ENCODE measurements at places on chromosomes 12 and 14.

- DNase-seq = no peak
Observed at GRCh38 chr14:100296106-100296651, 10.1 kb downstream of the SLC25A29 start.

GRCh38 chr14:41521891-41522290 is 84.8 kb upstream of the LRFN5 start:
- DNase-seq = no peak

DNA sequence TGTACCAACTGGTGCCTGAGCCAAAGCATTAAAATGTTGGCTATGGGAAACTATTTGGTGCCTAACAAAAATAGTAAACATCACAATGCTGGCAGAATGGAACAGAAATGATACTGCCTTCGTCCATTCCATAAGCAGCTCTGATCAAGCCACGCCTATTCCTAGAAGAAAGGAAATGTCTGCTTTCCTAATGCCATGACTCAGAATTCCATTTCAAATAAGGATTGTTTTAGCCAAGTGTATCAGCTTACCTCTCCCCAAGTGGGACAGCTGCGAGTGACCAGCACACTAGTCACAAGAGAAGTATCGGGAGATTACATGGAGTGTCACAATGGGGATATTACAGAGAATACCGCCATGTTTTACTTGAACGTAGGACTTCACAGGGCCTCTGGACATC is 38.7 kb downstream of the GLT8D2 start:
- peak; percentile 71 for DNase-seq

DNA sequence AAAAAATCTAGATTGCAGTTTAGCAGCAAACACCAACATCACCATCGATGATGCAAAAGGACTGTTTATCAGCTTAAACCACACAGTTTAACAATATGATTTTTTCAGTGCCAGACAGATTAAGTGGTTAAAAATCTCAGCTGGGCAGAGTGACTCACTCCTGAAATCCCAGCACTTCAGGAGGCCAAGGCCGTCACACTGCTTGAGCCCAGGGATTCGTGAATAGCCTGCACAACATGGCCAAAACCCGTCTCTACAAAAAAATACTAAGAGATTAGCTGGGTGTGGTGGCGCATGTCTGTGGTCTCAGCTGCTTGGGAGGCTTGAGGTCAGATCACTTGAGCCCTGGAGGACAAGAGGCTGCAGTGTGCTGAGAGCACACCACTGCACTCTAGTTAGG is 8.9 kb downstream of the RSRC2 start:
- no peak for DNase-seq

DNA sequence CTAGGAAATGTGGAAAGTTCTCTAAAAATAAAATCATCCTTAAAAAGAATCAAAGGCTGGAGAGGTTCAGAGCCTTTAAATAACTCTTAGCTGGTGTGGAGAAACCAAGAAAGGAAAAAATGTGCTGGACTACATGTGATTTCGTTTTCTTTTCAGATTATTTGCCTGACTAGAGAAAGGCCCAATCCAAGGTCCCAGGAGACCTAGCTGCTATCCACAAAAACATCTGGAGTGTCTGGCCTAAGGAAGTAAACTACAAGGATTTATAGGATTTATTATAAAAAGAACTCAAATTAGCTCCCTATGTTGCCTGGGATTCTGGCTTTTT is 774 bp upstream of the TMEM30B start:
- DNase-seq = no peak

DNA sequence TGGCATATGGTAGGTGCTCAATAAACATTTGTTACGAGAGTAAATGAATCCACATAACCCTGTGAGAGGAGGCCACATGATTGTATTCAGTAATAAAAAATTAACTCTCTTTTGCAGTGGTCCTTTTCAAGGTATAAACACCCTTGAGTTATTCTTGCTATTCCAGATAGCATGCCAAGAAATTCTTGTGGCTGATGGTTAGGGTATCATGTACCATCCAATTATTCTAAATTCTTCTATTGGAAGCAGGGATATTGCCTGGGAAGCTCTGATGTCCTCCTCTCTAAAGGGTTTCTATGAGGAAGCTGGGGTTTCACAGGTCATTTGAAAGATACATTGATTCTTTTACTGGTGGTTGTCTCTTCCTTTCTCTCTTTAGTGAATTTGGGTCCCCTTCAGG is 10.1 kb downstream of the AKAP6 start:
- DNase-seq = no peak

GRCh38 chr14:61376314-61376713 is 54.9 kb downstream of the PRKCH start:
- DNase-seq = no peak

GRCh38 chr12:59699421-59700152 is 103.8 kb downstream of the SLC16A7 start:
- DNase-seq = peak; percentile 25

DNA sequence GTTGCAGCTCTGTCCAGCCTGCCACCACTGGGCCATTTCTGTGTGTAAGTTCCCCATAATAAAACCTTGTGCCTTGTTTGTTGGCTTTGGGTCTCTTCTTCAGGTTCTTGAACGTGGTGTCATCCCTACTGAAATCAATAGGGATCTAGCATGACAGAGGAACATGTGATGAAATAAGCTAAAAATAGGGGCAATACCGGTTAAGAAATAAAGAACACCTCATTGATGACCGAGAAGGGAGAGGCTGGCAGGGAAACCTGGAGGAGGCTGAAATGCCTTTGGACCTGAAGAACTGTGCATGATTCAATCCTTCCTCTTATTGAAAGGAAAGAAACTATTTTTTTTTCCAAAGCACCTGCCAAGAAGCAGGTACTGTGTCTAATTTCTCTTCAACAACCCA is 172.3 kb downstream of the PPM1H start:
- DNase-seq = no peak

DNA sequence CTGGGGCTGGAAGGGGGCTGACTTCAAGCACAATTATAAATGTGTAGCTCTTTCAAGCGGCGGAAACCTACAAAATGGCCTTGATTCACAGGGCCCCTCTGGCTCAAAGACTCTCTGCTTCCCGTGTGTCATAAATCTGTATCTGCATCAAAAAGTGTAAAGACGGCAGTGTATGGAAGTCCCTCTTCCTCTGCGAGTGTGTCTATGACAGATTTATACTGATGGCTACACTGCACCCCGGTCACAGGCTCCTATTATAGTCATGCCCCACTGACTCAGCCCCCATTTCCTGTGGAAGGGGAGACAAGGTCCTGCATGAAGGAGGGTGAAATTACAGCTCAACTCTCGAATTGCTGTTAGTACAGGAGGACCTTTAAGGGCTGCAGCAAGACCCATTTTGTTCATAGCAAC is 68.6 kb downstream of the HMGA2 start:
- peak; percentile 29 for DNase-seq

DNA sequence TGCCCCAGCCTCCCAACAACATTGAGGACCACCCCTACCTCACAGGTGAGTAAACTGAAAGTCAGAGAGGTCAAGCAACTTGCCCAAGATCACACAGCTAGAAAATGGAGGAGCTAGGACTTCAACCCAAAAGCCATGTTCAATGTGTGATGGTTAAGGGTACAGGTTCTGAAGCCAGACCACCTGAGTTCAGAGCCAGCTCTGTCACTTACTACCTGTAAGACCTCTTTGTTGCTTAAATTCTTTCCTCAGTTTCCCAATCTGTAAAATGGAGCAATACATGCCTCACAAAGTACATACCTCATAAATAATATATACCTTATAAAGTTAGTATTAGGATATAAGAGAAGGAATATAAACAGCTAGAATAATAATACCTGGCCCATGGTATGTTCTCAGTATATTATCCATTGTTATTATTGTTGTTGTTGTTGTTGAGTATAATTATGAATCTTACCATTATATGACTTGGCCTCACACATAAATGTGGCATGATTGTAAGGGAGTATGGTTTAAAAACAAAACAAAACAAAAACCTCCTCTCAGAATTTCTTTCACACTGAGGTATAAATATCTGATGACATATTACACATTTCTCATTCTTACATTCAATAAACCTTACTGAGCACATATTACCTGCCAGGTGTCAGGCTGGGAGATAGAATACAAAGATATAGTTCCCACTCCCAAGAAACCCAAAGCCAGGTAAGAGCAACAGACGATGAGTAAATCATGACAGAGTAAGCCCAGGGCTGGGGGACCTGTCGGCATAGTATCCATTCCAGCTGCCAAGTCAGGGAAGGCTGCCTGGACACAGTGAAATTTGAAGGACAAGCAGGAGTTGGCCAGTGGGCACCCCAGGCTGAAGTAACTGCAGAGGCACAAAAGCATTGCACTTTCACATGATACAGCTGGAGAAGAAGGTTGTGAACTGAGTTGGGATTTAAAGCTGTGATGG is 19.6 kb downstream of the CMKLR1 start:
- DNase-seq = no peak

DNA sequence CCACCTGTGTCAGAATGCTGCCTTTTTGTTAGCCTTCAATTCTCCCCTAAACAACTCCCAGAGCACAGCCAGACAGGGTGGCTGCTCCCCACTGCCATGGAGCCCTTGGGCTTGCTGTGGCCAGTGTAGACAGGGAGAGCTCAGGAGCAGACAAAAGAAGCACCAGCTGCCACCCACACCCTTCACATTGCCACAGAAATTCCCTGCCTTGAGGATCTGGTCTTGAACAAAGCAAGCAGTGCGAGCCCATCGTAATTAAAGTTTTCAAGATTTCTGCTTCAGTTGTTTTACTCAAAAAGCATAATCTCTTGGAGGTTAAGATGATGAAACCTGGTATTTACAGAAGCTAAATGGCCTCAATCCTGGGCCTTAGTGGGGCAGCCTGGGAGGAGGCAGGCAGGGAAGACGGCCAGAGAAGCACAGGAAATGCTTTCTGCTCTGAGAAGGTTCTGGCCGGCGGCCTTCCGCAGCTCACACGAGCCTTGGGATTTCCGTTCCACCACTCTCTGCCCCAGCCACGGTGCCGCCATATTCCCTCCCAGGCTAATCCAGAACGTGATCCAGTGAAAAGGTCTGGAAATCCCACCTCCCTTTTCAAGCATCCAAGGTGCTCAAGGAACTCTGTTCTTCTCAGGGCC is 535.2 kb downstream of the BCL11B start:
- no peak for DNase-seq
